ENCODE measurements at places on chromosomes 13 and 19.

DNA sequence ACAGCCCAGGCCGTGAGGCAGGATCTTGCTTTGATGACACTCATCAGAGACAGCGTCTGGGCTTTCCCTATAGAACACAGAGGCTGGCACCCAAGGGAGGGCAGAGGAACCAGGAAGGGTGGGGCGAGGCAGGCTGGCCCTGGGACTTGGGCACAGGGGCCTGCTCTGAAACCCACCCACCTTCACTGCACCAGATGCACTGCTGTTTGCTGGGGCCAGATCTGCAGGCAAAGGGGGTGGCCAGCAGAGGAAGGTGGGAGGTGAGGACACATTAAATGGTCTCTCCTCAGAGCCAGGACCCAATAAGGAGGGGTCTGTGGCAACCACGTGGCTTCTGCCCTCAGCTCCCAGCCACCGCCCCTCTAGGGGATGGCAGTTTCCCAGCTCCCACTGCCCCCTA is 6.6 kb upstream of the VSTM2B start:
- DNase-seq: no peak

GRCh38 chr19:49599378-49600295 is 8.7 kb downstream of the PRR12 start:
- no peak for DNase-seq

GRCh38 chr13:77537289-77537919 is 1.9 kb downstream of the SCEL start:
- DNase-seq: no peak

GRCh38 chr19:38392707-38393308 is 4.3 kb downstream of the SPRED3 start:
- DNase-seq: no peak

DNA sequence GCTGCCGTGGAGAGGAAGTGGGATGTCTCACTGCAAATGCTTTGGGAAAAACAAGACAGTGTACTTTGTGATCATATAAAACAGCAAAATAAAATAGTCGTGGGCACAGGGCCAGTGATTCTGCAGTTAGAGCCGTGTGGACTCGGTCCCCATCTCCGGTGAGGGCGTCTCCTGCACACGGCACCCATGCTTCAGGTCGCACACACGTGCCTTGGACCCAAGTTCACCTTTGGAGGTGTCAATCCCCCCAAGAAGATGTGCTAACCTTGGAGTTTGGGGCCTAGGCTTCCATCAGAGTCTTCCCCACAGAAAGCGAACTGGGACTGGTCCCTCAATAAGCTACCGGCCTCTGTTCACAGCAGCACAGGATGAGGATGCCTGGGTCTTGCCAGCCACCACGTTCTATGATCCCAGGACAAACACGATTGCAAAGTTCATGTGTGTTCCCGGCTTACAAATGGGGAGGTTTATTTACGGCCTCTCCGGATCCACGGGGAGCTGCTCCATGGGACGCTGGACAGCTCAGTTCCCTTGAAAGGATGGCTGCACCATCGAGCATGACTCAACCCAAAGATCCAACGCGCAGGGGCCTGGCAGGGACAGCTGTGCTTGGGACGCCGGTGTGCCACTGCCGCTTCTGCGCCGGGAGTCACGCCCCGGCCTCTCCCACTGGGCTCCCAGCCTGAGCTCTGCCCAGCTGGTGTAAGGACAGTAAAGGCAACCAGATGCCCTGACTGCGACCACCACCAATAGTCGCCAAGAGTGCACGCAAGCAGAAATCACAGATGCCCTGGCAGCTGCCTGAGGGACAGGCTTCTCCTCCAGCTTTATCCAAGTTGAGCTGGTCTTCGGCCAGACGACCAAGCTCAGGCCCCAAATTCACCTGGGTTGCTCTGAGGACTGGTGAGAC is 8.6 kb downstream of the GAS6 start:
- DNase-seq: no peak

DNA sequence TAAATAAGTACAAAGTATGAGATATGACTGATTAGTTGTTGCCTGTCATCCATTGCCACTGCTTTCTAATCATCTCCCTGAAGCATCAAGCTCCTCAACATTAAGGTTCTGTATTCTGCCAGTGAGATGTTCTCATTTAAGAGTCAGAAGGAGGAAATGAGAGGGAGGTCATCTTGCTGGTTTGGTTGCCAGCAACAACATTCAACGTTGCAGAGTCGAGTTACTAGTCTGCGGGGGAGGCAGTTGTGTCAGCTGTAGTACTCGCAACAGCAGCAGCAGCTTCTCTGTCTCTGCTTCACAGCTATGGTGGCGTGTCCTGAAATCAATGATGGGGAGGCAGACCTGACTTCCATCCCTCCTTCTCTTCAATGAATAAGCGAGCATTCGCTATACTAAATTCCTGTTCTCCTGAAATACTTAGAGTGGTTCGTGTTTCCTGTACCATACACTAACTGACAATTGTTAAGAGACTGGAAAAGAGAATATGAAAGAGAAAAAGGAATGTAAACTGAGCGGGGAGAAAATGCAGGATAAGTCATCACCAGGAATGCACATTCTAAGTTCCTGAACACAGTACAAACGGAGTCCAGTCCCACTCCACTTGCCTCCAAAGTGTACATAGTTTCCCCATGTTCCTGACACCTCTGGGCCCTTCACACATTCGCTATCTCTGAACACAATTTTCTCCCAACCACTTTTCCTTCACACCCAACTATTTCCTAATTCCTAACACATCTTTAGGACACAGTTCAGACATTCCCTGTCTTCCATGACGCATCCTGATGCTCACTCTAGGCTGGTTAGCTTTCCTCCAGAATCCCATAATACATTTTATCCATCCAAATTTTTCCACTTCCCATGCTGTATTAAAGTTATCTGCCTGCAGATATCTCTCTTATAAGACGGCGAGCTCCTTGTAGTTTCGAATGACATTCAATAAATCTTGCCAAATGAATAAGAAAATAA is 263.0 kb downstream of the KLF12 start:
- no peak for DNase-seq

Data from NCI-H1694 treated with DMSO at 0.1 percent for 48 hours (cell line).